SK-N-SH (cell line): ENCODE measurements at places on chromosomes 1 and 21. TPM values are rescaled to one million over a fixed set of nuclear protein-coding genes. Genes with fewer than 3 reads are reported as not detected.

Gene NENF
- 59.6 and 78.7 TPM in 2 replicates for polyA plus RNA-seq

Gene MYOC
- polyA plus RNA-seq: not detected in 2 replicates

Gene TMEM82
- not detected in 2 replicates for polyA plus RNA-seq

Gene GFI1
- polyA plus RNA-seq: 0.18 and 0.19 TPM in 2 replicates

Gene AVPR1B
- polyA plus RNA-seq: not detected in 2 replicates

Gene KRTAP13-2
- not detected in 2 replicates for polyA plus RNA-seq
